ENCODE measurements at places on chromosomes 1 and 21.

- DNase-seq, result peak; percentile 64
Measured at GRCh38 chr1:203116091-203116820, 11.3 kb upstream of the ADORA1 start.

GRCh38 chr21:30447056-30447455 is 7.0 kb downstream of the KRTAP15-1 start:
- DNase-seq, result no peak

DNA sequence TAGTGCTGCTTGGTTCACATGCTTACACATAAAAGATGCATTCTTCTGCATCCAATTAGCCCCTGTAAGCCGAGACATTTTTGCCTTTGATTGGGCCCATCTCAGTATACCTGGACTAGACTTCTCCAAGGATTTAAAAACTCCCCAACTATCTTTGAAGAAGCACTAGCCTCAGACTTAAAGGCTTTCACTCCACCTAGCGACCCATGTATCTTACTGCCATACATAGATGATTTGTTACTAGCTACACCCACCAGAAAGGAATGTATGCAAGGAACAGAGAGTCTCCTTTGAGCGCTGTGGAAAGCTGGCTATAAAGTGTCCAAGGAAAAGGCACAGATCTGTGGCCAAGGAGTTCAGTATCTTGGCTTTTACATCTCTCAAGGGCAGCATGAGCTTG is 91.7 kb downstream of the LIPI start:
- DNase-seq, result no peak

- DNase-seq, result no peak
Measured at GRCh38 chr1:167926486-167926997, 9.9 kb upstream of the DCAF6 start.

GRCh38 chr21:46130831-46131587 is 24.4 kb downstream of the FTCD start:
- DNase-seq, result peak; percentile 52

DNA sequence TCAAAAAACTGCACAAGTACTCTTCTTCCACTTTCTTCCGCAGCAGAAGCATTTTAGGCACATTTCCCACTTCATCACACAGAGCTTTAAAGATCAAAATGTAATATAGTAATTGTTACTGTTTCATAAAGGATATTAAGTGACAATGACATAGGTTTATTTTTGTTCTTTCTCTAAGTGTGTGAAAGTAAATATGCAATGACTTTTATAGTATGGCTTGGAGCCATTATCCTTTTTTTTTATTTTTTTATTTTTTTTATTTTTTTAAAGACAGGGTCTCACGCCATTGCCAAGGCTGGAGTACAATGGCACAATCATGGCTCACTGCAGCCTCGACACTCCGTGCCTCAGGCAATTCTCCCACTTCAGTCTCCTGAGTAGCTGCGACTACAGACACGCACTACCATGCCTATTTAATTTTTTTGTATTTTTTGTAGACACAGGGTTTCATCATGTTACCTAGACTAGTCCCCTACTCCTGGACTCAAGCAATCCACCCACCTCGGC is 7.0 kb downstream of the TRIM33 start:
- DNase-seq, result no peak

GRCh38 chr21:45163413-45164123 is 89.2 kb downstream of the ADARB1 start:
- no peak for DNase-seq

DNA sequence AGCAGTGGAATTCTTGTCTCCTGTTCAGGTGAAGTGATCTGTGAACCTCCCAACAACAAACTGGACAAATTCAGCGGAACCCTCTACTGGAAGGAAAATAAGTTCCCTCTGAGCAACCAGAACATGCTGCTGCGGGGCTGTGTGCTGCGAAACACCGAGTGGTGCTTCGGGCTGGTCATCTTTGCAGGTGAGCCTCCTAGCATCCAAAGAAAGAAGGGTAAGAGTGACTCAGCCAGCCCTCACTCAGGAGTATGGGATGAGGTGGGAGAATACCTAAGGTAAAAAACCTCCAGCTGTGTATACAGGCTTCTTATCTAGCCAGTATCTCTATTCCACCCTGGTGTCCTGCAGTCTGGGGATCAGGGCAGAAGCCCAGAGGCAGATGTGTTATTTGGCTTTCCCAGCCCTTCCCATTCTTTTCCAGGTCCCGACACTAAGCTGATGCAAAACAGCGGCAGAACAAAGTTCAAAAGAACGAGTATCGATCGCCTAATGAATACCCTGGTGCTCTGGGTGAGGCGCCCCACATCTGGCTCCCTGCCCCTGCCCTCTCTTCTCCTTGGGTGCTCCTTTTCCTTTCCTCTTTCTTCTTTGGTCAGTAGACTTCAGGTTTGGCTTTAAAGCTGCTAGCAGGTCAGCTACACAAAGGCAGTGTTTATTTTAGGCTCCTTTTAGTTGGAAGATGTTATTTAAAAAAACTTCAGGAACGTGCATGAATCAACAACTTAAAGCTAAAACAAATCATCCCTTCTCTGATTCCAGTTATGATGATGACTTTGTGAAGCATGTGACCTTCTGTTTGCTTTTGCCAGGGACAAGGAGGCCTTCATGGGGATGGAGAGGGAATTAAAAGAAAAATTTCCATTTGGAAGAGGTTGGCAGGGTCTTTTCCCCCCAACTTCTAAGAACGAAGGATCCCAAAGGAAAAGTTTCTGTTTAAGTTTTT is 9.0 kb downstream of the ATP8B2 start:
- DNase-seq, result no peak

- DNase-seq, result no peak
Measured at GRCh38 chr1:54808443-54809207, 7.5 kb upstream of the TTC22 start.

DNA sequence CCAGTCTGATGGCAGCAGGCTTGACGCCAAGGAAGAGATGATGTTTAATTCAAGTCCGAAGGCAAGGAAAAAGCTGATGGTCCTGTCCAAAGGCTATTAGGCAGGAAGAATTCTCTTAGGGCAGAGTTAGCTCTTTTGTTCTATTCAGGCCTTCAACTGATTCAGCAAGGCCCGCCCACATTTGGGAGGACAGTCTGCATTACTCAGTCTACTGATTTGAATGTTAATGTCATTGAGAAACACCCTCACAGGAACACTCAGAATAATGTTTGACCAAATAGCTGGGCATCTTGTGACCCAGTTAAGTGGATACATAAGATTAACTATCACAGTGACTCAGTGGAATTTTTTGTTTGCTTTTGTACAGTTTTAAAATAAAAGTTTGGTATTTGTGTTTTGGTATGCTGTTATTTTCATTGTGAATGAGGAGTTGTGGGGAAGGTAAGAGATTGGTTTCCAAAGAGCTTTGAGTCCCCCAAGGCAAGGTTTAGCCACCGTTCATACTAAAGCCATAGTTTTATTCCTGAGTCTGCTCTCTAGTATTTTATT is 1.7 kb upstream of the ZNF691 start:
- DNase-seq, result no peak

GRCh38 chr21:40938078-40938477 is 91.1 kb upstream of the DSCAM start:
- DNase-seq, result no peak

DNA sequence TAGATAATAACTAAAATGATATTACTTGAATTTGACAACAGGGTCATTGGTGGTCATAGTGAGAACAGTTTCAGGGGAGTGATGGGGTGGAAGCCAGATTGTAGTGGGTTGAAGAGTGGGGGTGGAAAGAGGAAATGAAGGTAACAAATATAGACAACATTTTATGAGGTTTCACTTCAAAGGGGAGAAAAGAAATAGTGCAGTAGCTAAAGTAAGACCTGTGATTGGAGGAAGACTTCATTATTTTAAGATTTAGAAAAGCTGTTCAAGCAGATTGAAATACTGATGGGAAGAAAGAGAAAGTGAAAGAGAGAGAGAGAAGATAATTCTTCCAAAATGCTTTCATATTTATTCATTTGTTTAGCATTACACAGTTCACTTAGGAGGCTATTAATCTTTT is 52.0 kb upstream of the KCNA3 start:
- DNase-seq, result no peak

- no peak for DNase-seq
Measured at GRCh38 chr1:55005351-55006140, 6.8 kb downstream of the BSND start.

DNA sequence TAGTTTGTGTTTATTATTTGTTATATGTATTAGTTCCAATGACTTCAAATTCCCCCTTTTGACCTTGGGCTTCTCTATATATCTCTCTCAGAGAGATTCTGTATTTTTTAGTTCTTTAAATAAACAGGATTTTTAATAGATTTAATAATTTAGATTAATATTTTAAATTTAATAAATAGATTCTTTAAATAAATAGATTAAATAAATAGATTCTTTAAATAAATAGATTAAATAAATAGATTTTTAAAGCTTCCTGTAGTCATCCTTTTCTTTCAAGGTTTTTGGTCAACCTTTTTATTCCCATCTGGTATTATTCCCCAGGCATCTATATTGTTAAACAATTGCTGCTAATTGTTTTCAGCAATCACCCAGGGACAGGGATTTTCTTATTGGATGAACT is 721.9 kb upstream of the ADAMTS5 start:
- no peak for DNase-seq
